ENCODE measurements at places on chromosomes 5 and 9.

DNA sequence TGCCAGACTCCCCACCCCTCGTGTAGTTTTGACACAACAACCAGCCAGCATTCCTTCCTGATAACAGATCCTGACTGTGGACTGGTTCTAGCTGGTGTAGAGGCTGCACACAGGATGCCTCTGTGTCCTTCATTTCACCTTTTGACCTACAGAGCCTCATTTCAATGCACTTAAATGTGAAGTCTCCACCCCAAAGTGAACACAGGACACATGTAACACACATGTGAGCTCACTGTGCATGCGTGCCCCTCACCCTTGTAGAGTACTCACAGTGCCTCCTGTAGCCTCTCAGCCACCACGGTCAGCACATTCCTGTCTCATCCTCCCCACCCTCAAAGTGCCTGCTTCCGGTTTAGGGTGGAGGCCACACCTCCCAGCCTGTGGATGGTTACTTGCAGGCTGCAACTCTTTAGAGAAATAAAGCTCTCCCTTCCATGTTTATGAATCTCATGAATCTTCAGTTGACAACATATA lies 11.6 kb upstream of the NKD2 start:
- H3K4me3 ChIP-seq: no peak overlapping the region
- DNase-seq: no peak
- H3K4me1 ChIP-seq: peaks cover 32% of the 10 kb centered on the region
- H3K27me3 ChIP-seq: peaks cover 50% of the 10 kb centered on the region

- H3K4me1 ChIP-seq: peaks cover 39% of the 10 kb centered on the region
- DNase-seq: no peak
- H3K36me3 ChIP-seq: no peaks in the 10 kb centered on the region
Measured at GRCh38 chr5:55997742-55998351, 3.1 kb upstream of the IL6ST start.

DNA sequence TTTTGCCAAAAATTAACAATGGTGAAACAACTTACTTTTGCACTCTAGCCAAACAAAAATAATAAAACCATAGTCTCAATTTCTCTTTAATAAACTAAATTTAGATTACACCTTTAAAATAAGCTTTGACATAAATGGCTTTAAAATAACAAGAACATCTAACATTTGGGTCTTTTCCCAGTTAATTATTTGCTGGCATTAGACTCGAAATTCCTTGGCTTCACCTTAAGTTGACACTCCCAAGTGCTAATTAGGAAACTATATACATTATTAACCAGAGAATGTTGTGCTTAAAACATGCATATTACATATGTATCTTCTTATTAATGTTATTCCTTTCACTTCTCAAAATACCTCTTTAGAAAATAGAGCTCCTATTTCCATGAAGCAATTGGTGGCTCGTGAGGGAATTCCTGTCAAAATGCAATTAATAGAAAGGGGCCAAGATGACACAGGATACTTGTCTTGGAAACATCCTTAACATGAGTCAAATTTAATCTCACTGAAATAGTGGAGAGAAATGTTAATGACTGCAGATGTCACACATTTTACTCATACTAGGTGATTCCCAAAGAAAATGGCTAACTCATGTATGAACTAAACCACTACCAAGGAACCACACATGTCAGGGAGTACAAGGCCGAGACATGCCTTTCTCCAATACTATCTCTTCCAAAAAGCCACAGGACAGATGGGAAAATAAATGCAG lies 932.9 kb upstream of the DMAC1 start:
- no peaks in the 10 kb centered on the region for H3K36me3 ChIP-seq
- H3K27me3 ChIP-seq: no peaks in the 10 kb centered on the region
- peaks cover 28% of the 10 kb centered on the region for H3K4me1 ChIP-seq
- H3K27ac ChIP-seq: no peak overlapping the region

GRCh38 chr9:129570450-129571297 lies 50.2 kb downstream of the C9orf50 start:
- H3K27ac ChIP-seq: peak overlapping the region; percentile 97
- H3K36me3 ChIP-seq: no peaks in the 10 kb centered on the region
- DNase-seq: no peak
- no peak overlapping the region for H3K4me3 ChIP-seq

GRCh38 chr9:114799925-114800324 lies 5.9 kb downstream of the TNFSF15 start:
- peaks cover 11% of the 10 kb centered on the region for H3K36me3 ChIP-seq
- no peaks in the 10 kb centered on the region for H3K27me3 ChIP-seq
- peaks cover 49% of the 10 kb centered on the region for H3K4me1 ChIP-seq
- peak overlapping the region; percentile 11 for H3K27ac ChIP-seq
- DNase-seq: no peak

DNA sequence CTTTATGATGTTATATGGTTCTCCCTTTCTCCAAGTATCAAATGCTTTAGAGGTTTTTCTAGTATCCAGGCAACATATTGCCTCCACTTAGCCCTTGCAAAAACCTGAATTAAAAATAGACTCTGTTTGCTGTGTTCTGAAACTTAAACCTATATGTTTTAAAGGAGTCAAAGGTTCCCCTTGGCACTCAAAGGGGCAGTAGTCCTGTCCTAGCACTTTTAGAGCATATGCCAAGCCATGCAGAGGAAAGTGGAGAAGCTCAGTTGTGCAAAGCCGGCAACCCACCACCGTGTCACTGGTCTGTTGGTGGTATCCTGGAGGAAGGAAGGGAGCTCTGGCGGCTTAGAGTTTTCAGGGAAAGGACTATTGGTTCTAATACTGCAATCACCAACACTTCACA lies 154.3 kb downstream of the PIP5K1B start:
- peaks cover 12% of the 10 kb centered on the region for H3K27me3 ChIP-seq
- H3K36me3 ChIP-seq: no peaks in the 10 kb centered on the region
- DNase-seq: no peak
- peaks cover 2% of the 10 kb centered on the region for H3K4me1 ChIP-seq
- H3K4me3 ChIP-seq: no peak overlapping the region
- H3K27ac ChIP-seq: no peak overlapping the region

- H3K4me1 ChIP-seq: peaks cover 25% of the 10 kb centered on the region
- H3K27ac ChIP-seq: no peak overlapping the region
- H3K4me3 ChIP-seq: peak overlapping the region; percentile 67
- peak; percentile 85 for DNase-seq
- H3K27me3 ChIP-seq: peaks cover 97% of the 10 kb centered on the region
- no peaks in the 10 kb centered on the region for H3K36me3 ChIP-seq
Measured at GRCh38 chr5:159106569-159107282, 7.0 kb upstream of the EBF1 start.

DNA sequence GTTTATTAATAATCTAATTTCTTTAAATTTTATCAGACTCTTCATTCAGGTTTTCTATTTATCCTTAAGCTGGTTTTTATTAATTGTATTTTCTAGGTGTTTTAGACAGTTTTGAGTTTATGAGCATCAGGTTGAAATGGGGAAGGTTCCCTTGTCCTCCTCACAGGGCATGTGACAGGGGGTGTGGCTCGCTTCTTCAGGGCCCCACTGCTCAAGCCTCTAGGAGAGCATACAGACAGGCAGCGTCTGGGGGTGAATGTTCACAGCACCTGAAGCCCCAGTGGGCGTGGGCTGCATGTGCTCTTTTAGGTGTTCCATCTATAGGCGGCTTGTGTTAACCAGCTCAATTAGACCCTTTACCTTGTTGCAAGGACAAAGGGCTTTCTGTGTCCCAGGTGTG lies 78.2 kb upstream of the RUFY1 start:
- no peak overlapping the region for H3K4me3 ChIP-seq
- no peak overlapping the region for H3K27ac ChIP-seq
- H3K27me3 ChIP-seq: no peaks in the 10 kb centered on the region
- peaks cover 7% of the 10 kb centered on the region for H3K4me1 ChIP-seq

DNA sequence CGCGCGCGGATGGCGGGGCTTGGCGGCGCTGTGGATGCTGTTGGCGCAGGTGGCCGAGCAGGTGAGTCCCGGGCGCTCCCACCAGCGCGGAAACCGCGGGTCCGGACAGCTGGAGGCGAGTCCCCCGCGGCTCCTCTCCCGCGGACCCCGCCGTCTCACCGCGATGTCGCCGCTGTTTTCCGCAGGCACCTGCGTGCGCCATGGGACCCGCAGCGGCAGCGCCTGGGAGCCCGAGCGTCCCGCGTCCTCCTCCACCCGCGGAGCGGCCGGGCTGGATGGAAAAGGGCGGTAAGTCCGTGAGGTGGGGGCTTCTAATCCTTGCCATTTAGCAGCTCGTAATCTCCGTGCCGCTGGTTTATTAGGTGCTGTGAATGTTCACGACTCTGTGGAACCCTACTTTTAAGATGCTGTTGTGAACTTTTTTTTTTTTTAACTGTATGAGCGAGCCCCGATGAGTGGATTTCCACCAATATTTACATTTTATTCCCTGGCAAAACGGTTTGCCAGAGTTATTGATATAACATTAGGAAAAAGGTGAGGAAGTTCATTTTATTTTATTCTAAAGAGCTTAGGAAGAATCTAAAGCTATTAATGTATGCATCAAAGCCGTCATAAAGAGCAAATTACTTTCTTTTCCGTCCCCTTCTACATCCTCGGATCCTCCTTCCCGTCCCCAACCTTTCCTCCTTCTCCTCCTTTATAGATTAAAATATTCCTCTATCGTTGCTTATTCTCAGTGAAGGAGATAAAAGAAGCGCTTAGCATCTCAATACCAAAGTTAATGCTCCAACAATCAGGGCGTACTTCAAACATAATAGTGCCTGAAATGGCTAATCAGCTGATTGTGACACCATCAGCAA lies 579 bp downstream of the ADAMTS16 start:
- H3K4me3 ChIP-seq: peak overlapping the region; percentile 75
- DNase-seq: no peak
- no peak overlapping the region for H3K27ac ChIP-seq
- peaks cover 15% of the 10 kb centered on the region for H3K36me3 ChIP-seq
- H3K27me3 ChIP-seq: peaks cover 38% of the 10 kb centered on the region

DNA sequence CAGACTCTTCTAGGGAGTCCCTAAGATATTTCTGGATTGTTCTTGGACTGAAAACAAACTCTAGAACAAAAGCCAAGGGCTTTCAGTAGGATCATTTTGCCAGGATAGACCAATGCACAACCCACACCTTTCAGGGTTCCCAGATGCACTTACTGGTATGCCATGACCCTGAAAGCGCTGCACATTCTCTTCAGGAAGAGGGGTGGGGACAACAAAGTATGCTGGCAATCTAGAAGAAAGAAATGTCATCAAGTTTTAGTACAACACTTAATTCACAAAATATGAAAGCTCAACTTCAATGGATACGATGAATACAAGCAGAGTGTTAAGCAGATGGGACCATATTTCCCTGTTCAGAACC lies 57.2 kb downstream of the MTMR12 start:
- no peak overlapping the region for H3K27ac ChIP-seq
- H3K4me3 ChIP-seq: no peak overlapping the region
- H3K27me3 ChIP-seq: no peaks in the 10 kb centered on the region
- H3K4me1 ChIP-seq: no peaks in the 10 kb centered on the region

DNA sequence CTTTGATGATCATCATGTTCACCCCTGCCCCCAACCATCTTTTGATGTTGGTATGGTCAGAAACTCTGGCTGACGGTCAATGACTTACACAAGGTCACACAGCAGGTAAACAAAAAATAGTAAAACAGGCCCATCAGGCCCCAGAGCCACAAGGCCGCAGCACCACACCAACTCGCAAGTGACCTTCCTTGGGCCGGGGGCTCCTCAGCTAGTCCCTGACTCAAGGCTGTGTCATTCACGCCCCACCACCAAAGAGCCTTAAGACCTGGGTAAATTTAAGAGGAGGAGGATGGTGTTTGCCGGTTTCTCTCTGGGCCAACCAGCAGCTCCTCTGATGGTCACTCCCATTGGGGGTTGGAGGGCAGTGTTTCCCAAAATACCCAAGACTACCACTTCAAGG lies 55.8 kb downstream of the PSMB7 start:
- H3K27me3 ChIP-seq: no peaks in the 10 kb centered on the region
- H3K4me1 ChIP-seq: no peaks in the 10 kb centered on the region
- no peak for DNase-seq
- no peak overlapping the region for H3K4me3 ChIP-seq
- H3K36me3 ChIP-seq: peaks cover 5% of the 10 kb centered on the region

GRCh38 chr5:7779019-7780005 lies 71.6 kb downstream of the CFAP90 start:
- no peaks in the 10 kb centered on the region for H3K4me1 ChIP-seq
- no peak overlapping the region for H3K27ac ChIP-seq
- no peaks in the 10 kb centered on the region for H3K36me3 ChIP-seq
- no peak for DNase-seq

GRCh38 chr5:16810208-16810854 lies 125.8 kb downstream of the MYO10 start:
- H3K27me3 ChIP-seq: no peaks in the 10 kb centered on the region
- peaks cover 13% of the 10 kb centered on the region for H3K4me1 ChIP-seq
- no peak overlapping the region for H3K4me3 ChIP-seq
- peak overlapping the region; percentile 15 for H3K27ac ChIP-seq
